ENCODE measurements at places on chromosomes 16 and 17. TPM values are rescaled to one million over a fixed set of nuclear protein-coding genes. Genes with fewer than 3 reads are reported as not detected.

GRCh38 chr16:53457670-53458069 lies 23.4 kb downstream of the RBL2 start:
- H3K27ac ChIP-seq = no peak overlapping the region
- no peak for DNase-seq
- H3K4me1 ChIP-seq = no peaks in the 10 kb centered on the region
- no peaks in the 10 kb centered on the region for H3K27me3 ChIP-seq

GRCh38 chr17:75410141-75410540 lies 4.7 kb upstream of the GRB2 start:
- H3K27ac ChIP-seq = no peak overlapping the region
- no peaks in the 10 kb centered on the region for H3K4me1 ChIP-seq
- H3K4me3 ChIP-seq = no peak overlapping the region
- no peaks in the 10 kb centered on the region for H3K27me3 ChIP-seq
- DNase-seq = no peak

- H3K36me3 ChIP-seq = peaks cover 9% of the 10 kb centered on the region
- no peak overlapping the region for H3K27ac ChIP-seq
- no peak for DNase-seq
- H3K4me1 ChIP-seq = peaks cover 3% of the 10 kb centered on the region
- H3K4me3 ChIP-seq = no peak overlapping the region
- H3K27me3 ChIP-seq = no peaks in the 10 kb centered on the region
Measured at GRCh38 chr16:69840975-69841374, 78.8 kb downstream of the WWP2 start.

DNA sequence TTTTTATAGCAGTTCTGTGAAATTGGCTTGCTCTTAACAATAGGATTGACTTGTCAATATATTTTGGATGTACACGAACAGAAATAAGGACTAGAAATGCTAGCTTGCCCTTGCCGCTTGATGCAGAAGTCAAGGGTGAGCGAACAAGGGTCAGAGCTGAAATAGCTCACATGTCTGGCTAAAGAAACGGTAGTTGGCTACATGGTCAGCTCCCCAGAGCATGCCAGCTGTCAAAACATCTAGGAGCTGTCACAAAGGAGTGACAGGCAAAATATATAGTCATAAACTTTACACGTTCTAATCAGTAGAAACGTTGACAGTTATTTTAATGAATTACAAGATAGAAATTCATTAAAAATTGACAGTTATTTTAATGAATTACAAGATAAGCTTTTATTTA lies 2.9 kb upstream of the MEIOB start:
- no peaks in the 10 kb centered on the region for H3K27me3 ChIP-seq
- peaks cover 30% of the 10 kb centered on the region for H3K4me1 ChIP-seq
- no peak for DNase-seq
- H3K4me3 ChIP-seq = no peak overlapping the region

DNA sequence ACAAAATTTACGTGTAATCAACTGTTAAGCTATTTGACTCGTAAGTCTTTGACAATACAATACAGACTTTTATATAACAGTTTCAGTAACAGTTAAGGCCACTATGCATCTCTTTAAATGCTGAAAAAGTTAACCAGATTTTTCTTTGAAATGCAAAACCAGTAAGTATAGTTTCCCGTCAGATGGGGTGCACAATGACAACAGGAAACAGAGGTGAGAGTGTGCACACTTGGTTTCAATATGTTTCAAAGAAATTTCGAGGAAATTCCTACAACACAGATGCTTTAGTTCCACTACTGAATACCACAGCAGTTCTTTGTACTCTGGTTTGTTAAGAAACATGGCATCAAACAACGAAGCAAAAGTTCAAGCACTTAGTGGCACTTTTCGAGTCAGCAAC lies 48.4 kb downstream of the RNF157 start:
- no peak overlapping the region for H3K27ac ChIP-seq
- no peak overlapping the region for H3K4me3 ChIP-seq
- no peaks in the 10 kb centered on the region for H3K36me3 ChIP-seq

- no peak for DNase-seq
- H3K27ac ChIP-seq = no peak overlapping the region
- H3K4me3 ChIP-seq = no peak overlapping the region
- no peaks in the 10 kb centered on the region for H3K27me3 ChIP-seq
Measured at GRCh38 chr16:70768203-70768580, 32.8 kb downstream of the VAC14 start.

DNA sequence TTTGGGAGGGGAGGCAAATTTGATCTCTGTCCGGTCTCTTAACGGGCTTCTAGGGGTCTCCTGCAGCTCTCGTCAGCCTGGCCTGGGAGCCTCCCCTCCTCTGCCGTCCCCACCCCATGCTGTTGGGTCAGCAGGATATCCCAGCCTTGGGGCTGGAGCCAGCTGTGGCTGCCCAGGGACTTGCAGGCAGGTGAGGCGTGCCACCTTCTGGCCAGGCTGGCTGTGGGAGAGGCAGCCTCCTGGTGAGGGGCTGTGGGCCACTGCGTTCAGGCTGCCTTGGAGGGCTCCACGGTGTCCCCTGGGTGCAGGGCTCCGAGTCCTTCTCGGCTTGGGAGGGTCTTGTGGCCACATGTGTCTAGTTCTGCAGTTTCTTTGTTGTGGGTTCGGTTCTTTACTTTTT lies 34.6 kb downstream of the TBCD start:
- H3K27ac ChIP-seq = no peak overlapping the region
- no peak for DNase-seq
- no peaks in the 10 kb centered on the region for H3K27me3 ChIP-seq
- H3K4me3 ChIP-seq = no peak overlapping the region
- H3K4me1 ChIP-seq = no peaks in the 10 kb centered on the region
- no peaks in the 10 kb centered on the region for H3K36me3 ChIP-seq

GRCh38 chr16:27314161-27314723 lies 468 bp downstream of the IL4R start:
- H3K4me1 ChIP-seq = peaks cover 13% of the 10 kb centered on the region
- H3K27ac ChIP-seq = peak overlapping the region; percentile 97
- no peaks in the 10 kb centered on the region for H3K36me3 ChIP-seq
- DNase-seq = no peak
- H3K4me3 ChIP-seq = peak overlapping the region; percentile 88

DNA sequence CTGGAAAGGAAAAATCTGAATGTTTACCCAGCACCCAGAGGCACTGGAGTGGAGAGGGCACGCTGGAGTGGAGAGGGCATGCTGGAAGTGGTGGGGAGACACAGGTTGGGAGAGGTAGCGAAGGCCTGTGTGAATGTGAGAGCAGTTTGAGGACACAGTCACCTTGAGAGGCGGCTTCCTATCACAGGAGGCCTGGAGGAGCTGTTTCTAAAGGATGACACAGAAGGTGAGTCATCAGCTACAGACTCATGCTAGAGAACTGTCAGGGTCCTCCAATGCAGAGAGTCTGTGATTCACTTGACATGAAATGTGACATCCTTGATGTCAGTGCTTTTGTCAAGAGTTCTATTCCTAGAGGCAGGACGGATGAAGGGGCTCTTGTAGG lies 13.8 kb downstream of the CTRL start:
- H3K36me3 ChIP-seq = no peaks in the 10 kb centered on the region
- H3K27me3 ChIP-seq = no peaks in the 10 kb centered on the region
- no peak overlapping the region for H3K4me3 ChIP-seq

DNA sequence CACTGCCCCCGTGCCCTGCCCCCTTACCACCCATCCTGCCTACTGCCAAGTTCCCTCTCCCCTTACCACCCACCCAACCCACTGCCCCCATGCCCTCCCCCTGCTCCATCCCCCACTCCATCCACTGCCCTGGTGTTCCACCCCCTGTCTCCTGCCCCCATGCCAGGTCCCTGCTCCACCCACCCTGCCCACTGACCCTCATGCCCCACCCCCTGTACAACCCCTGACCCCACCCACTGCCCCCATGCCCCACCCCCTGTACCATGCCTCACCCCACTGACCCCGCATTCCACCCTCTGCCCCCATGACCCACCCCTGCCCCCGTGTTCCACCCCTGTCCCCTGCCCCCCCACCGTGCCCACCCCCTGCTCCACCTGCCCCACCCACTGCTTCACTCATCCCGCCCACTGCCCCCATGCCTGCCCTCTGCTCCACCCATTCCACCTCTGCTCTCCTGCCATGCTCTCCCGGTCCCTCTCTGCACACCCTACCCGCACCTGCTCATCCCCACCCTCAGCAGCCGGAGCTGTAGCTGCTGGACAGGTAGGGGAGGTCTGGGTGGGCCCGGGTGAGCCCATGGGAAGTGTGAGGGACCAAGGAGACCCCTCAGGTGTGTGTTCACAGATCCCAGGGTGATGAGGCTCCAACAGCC lies 7.4 kb upstream of the FN3KRP start:
- H3K36me3 ChIP-seq = no peaks in the 10 kb centered on the region
- H3K4me1 ChIP-seq = peaks cover 3% of the 10 kb centered on the region
- no peak for DNase-seq
- no peaks in the 10 kb centered on the region for H3K27me3 ChIP-seq

GRCh38 chr16:53960954-53961616 lies 257.1 kb downstream of the FTO start:
- H3K36me3 ChIP-seq = no peaks in the 10 kb centered on the region
- no peak for DNase-seq
- no peaks in the 10 kb centered on the region for H3K27me3 ChIP-seq
- no peak overlapping the region for H3K4me3 ChIP-seq

- H3K27ac ChIP-seq = no peak overlapping the region
- DNase-seq = no peak
- H3K27me3 ChIP-seq = no peaks in the 10 kb centered on the region
- no peaks in the 10 kb centered on the region for H3K36me3 ChIP-seq
Measured at GRCh38 chr16:7325834-7326233, 6.8 kb upstream of the RBFOX1 start.

MYH10 gene
- 79.1 TPM for total RNA-seq

AANAT gene
- not detected for total RNA-seq

PIRT gene
- total RNA-seq = not detected

CIBAR2 gene
- total RNA-seq = not detected

KRTAP4-7 gene
- total RNA-seq = not detected
